ENCODE measurements at places on chromosomes 2 and 18.

- no peak for DNase-seq
Measured at GRCh38 chr2:30511122-30512083, 64.4 kb downstream of the LCLAT1 start.

DNA sequence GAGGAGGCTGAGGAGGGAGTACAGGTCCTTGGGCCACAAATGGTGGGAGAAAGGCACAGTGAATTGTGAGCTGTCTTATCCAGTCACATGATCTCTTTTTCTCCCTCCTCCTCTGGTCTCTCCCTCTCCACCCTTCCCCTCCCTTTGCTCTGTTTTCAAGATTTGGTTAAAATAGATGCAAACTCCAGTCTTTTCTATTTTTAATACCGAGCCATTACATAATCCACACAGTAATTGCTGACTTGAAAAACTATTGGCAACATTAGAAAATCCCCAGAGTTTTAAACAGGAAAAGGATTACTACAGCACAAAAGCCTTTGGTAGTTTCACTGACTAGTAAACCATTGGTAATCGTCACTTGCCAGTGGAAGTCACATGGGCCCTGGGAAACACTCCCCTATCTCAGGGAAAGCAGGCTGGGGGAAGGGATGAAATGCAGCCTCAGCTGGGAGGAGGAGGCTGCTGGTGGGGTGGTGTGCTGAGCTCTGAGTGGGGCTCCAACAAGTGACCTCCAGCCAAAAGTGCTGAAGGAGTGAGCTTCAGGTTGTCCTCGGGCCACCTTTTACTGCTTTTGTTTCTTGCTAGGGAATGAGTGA is 57.4 kb upstream of the PCBP1 start:
- DNase-seq, result peak; percentile 79

GRCh38 chr2:209367075-209367747 is 56.6 kb upstream of the MAP2 start:
- no peak for DNase-seq

DNA sequence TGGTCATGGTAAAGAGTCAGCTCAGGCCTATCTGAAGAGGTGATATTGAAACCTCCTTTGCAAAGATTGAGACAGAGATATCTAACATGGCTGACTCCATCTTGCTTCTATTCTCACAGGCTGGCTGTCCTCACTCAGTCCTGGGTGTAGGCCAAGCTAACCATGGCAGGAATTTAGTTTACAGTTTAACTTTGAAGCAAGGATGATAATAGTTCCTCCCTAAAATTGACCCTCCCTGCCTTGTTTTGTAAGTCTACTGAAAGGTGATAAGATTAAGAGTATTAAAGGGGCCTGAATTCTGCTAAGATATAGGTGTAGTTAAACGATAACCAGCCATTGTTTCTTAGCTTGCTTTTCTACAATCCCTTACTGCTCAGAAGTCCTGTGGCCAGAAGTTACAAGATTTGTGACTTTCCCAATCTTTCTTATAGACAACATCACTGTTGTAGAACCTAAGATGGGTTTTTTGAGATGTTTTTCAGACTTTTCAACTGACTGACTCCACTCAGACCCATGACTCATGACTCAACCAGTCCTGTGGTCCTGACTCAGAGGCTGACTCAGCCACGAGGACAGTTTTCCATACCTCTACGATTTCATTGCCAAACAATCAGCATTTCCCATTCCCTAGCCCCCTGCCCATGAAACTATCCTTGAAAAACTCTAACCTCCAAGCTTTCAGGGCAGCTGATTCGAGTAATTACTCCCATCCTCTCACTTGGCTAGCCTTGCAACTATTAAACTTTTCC is 195.7 kb upstream of the SESTD1 start:
- DNase-seq, result no peak

GRCh38 chr2:129478902-129479517 is 500.5 kb upstream of the RAB6C start:
- no peak for DNase-seq

- no peak for DNase-seq
Measured at GRCh38 chr2:15238028-15238427, 323.1 kb downstream of the NBAS start.

GRCh38 chr2:220281771-220282170 is 654.3 kb downstream of the SLC4A3 start:
- DNase-seq, result no peak

GRCh38 chr2:212348501-212348900 is 190.1 kb downstream of the ERBB4 start:
- no peak for DNase-seq

- DNase-seq, result no peak
Measured at GRCh38 chr2:105487142-105488069, 88.6 kb upstream of the FHL2 start.

DNA sequence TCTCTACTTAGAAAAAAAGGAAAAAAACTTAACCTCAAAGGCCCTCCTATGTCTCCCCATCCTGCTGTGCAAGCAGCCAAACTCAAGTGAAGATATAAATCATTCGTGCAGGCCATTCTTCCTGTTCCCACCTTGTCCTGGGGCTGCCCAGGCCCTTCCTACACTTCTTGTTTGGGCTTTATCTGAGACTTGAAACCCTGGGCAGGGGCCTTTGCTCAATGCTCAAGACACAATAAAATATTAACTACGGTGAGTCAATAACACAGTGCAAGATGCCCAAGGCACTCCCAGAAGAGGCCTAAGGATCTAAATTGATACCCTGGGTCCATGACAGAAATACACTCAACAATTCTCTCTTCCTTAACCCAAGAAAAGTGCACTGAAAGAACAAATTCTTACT is 67.6 kb downstream of the TBC1D8 start:
- no peak for DNase-seq

- peak; percentile 47 for DNase-seq
Measured at GRCh38 chr2:37343537-37344434, 644 bp upstream of the QPCT start.

DNA sequence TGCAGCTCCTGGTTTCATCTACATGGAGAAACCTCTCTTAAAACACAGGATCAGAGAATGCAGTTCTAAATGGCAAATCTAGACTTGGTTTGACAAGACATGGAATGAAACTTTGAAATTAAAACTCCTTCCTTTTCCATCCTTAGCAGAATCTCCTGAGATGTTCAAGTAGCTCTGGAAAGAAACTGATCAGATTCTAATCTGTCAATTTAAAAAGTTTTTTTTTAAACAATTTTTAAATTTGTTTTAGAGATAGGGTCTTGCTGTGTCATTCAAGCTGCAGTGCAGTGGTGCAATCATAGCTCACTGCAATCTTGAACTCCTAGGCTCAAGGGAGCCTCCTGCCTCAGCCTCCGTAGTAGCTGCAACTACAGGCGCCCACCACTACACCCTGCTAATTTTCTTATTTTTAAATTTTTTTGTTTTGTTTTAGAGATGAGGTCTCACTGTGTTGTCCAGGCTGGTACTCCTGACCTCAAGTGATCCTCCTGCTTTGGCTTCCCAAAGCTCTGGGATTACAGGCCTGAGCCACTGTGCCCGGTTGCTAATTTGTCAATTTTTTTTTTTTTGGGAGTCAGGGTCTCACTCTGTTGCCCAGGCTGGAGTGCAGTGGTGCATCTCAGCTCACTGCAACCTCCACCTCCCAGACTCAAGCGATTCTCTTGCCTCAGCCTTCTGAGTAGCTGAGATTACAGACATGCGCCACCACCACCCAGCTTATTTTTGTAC is 216.7 kb downstream of the TGIF1 start:
- DNase-seq, result no peak

Measured in iPS-NIHi11 (cell line).